ENCODE measurements at places on chromosomes 2 and 18. TPM values are rescaled to one million over a fixed set of nuclear protein-coding genes. Genes with fewer than 3 reads are reported as not detected.

The ACOXL gene
- total RNA-seq = not detected

The DGUOK gene
- total RNA-seq = 61.0 TPM

The SEPTIN10 gene
- total RNA-seq = 63.4 TPM

The RBKS gene
- 1.7 TPM for total RNA-seq

The RASGRP3 gene
- 13.1 TPM for total RNA-seq
